CD8-positive, alpha-beta memory T cell (primary cell): ENCODE measurements at places on chromosomes 3 and 15. TPM values are rescaled to one million over a fixed set of nuclear protein-coding genes. Genes with fewer than 3 reads are reported as not detected.

Gene CCR9
- total RNA-seq, result 7.3 TPM

Gene PRSS50
- not detected for total RNA-seq

Gene C2CD4A
- total RNA-seq, result 0.13 TPM

Gene P2RY14
- total RNA-seq, result 0.84 TPM

Gene GHSR
- total RNA-seq, result not detected

Gene KNG1
- total RNA-seq, result not detected

Gene DALRD3
- total RNA-seq, result 31.7 TPM

Gene GABRR3
- total RNA-seq, result not detected

GRCh38 chr15:32099956-32100684, 69.8 kb downstream of the CHRNA7 start:
- H3K27me3 ChIP-seq, result peaks cover 1% of the 10 kb centered on the region
- H3K4me3 ChIP-seq, result no peak overlapping the region
- no peak overlapping the region for H3K27ac ChIP-seq
- no peaks in the 10 kb centered on the region for H3K4me1 ChIP-seq
- no peak for DNase-seq

DNA sequence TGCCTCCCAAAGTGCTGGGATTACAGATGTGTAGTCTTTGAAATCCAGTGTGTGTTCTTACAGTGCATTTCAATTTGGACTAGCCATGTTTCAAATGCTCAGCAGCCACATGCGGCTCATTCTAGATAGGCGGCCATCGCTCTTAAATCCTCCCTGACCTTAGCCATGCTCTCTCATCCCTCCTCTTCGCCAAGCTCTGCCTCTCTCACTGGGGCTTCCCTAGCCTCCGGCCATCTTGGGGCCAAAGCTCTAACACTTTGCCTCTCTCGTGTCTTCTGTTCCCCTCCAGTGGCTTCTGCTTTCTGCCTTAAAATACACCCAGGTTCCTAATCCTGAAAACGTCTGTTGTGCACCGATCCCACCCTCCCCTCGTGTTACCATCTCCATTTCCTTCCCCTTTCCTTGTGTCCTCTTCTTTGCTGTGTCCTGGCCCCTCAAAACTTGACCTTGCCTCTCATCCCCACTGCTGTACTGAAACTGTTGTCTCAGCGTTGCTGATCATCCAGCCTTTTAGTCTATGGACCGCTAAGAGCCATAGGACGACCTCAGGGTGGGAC, 1.4 kb upstream of the GHRL start:
- DNase-seq, result no peak
- no peaks in the 10 kb centered on the region for H3K27me3 ChIP-seq
- no peaks in the 10 kb centered on the region for H3K4me1 ChIP-seq
- no peak overlapping the region for H3K27ac ChIP-seq
- no peaks in the 10 kb centered on the region for H3K36me3 ChIP-seq

DNA sequence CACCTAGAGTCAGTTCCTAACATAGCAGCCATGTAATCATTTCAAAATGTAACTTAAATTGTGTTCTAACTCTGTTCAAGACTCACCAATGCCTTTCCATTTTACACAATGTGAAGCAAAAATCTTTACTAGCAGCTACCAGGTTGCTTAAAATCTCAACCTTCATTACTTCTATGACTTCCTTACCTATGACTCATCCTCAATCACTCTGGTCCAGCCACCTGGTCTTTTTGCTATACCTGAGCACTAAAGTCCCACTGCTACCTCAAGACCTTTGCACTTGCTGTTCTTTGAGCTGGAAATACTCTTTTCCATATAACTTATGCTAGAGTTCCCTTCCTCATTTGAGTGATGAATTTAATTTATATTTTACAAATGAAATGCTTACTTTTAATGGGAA, 993.2 kb downstream of the NTRK3 start:
- H3K4me1 ChIP-seq, result no peaks in the 10 kb centered on the region
- no peak overlapping the region for H3K4me3 ChIP-seq
- no peaks in the 10 kb centered on the region for H3K27me3 ChIP-seq
- no peak for DNase-seq

GRCh38 chr15:37813306-37813705, 121.1 kb upstream of the TMCO5A start:
- H3K36me3 ChIP-seq, result no peaks in the 10 kb centered on the region
- H3K27ac ChIP-seq, result no peak overlapping the region
- H3K4me3 ChIP-seq, result no peak overlapping the region
- no peaks in the 10 kb centered on the region for H3K4me1 ChIP-seq
- DNase-seq, result no peak
- no peaks in the 10 kb centered on the region for H3K27me3 ChIP-seq

GRCh38 chr3:177611752-177612334, 414.6 kb upstream of the TBL1XR1 start:
- no peaks in the 10 kb centered on the region for H3K27me3 ChIP-seq
- no peak overlapping the region for H3K4me3 ChIP-seq
- DNase-seq, result no peak
- peaks cover 6% of the 10 kb centered on the region for H3K4me1 ChIP-seq

DNA sequence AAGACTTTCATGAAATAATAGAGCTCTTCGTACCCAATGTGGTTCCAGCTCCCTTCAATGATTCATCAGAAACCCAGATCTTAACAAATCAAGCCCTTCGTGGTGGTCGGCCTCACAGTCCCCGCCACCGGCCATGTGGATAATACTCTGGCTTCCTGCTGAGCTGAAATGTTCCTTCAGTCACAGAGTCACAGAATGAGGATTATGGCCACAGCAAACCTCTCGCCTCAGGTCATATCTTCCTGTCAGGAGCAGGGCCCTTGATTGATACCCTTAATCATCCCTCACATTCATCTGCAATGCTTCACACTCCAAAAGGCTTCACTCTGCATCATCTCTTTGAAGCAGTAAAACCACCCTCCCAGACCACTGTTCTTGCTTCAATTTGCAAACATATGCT, 452.6 kb downstream of the OCA2 start:
- no peak overlapping the region for H3K4me3 ChIP-seq
- no peaks in the 10 kb centered on the region for H3K27me3 ChIP-seq
- H3K36me3 ChIP-seq, result no peaks in the 10 kb centered on the region
- H3K4me1 ChIP-seq, result no peaks in the 10 kb centered on the region
- no peak for DNase-seq

DNA sequence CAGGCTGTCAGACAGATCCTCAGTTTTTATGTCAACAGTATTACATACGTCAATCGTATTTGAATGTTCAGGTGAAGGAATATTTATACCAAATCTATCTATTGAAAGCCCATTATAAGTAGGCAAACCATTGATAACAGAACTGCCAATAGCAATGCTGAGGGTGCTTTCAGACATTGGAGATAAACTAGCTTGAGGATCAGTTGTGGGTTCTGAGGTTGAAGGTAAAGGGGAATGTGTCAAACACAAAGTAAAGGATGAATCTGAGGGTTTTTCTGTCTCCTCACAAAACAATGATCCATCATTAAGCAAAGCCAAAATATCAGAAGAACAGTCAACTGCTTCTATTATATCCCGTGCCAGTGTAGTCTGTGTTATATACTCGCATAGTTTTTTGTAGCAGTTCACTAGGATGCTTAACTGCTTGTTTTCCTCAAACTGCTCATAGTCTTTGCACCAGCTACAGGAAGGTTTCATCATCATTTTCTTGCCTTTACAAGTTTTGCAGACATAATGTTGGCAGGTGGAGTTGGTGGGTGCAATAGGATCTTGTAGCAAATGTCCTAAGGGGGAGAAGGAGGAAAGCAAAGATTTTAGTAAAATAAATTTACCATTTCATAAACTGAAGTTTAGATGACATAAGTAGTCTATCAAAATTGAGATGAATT, 43.8 kb downstream of the MSL2 start:
- H3K4me3 ChIP-seq, result no peak overlapping the region
- H3K27me3 ChIP-seq, result no peaks in the 10 kb centered on the region
- peaks cover 16% of the 10 kb centered on the region for H3K4me1 ChIP-seq
- no peak overlapping the region for H3K27ac ChIP-seq
- no peak for DNase-seq
- peaks cover 17% of the 10 kb centered on the region for H3K36me3 ChIP-seq

DNA sequence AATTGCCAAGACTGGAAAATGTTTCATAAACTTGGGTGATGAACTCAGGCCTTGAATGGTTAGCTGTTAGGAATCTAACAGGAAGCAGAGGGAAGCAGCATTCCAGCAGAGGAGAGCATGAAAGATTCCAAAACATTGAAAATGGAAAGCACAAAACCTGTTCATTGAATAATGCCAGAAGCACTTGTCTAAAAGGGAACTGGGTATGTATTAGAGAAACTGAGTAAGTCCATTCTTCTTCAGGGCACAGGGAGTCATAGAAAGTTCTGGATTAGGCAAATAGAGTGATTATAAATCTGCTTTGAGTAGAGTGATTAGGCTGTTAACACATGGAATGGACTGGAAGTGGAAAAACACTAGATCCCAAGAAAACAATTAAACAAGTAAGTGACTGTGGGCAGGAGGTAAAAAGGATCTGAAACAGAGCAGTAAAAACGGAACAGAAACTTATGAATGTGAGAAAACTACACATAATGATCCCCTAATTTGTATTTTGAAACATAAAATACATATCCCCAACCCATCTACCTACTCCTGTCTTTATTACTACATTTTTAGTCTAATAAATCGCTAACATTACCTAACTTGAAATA, 343.4 kb downstream of the TBC1D5 start:
- no peaks in the 10 kb centered on the region for H3K4me1 ChIP-seq
- no peak for DNase-seq
- no peaks in the 10 kb centered on the region for H3K27me3 ChIP-seq
- no peak overlapping the region for H3K27ac ChIP-seq
- no peak overlapping the region for H3K4me3 ChIP-seq
- H3K36me3 ChIP-seq, result peaks cover under 1% of the 10 kb centered on the region

DNA sequence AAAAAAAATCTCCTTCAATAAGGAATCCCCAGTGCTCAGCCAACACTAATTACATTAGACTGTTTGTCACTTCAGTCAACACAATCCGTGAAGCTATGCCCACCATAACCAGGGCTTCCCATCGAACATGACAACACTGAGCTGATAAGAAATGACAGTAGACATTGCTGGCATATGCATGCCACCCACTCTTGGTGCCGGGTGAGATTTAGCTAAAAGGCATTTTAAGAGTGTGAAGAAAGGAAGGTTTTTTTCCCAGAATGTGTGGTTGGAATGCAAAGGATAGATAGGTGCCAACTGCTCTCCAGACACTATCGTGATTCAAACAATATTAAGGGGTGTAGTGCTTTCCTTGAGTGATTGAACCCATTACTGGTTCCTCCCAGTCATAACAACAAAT, 344.0 kb upstream of the LMCD1 start:
- no peaks in the 10 kb centered on the region for H3K36me3 ChIP-seq
- no peaks in the 10 kb centered on the region for H3K27me3 ChIP-seq
- H3K27ac ChIP-seq, result no peak overlapping the region

DNA sequence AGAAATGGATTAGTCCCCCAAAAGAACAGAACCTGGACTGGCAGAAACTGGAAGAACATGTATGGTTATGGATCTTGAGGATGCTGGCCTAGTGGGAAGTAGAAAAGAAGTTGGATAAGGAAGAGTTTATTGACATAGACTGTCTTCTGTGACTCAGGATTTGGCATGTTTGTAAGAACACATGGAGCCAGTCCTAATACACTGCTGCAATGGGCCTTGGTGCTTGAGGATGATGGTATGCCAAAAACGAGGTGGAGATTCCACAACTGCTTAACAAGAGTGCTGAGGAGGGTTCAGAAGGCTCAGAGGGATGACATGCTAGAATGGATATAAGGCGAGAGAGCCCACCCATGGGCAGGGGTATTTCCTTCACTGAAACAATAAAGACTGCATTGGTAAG, 22.4 kb downstream of the LZTFL1 start:
- H3K4me3 ChIP-seq, result no peak overlapping the region
- H3K4me1 ChIP-seq, result no peaks in the 10 kb centered on the region
- H3K27me3 ChIP-seq, result no peaks in the 10 kb centered on the region
- no peak for DNase-seq
- no peak overlapping the region for H3K27ac ChIP-seq

DNA sequence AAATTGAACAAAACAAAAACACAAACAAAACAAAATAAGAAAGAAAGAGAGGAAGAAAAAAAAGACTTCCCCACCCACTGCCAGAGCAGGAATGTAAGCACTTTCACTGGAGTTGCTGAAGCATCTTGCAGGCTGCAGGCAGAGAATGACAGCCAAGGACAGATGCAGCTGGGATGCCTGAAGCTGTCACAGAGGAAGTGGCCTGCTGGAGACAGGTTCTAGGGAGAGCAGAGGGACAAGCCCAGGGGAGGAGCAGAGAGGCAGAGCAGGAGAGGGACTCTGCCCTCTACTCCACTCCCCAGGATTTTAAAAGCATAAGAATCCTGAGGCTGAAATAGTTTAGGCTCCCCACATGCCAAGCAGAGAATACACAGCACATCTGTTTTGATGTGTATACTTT, 326.2 kb downstream of the TUSC7 start:
- H3K27me3 ChIP-seq, result no peaks in the 10 kb centered on the region
- H3K27ac ChIP-seq, result no peak overlapping the region
- no peaks in the 10 kb centered on the region for H3K4me1 ChIP-seq
- DNase-seq, result no peak
- no peak overlapping the region for H3K4me3 ChIP-seq
- no peaks in the 10 kb centered on the region for H3K36me3 ChIP-seq

DNA sequence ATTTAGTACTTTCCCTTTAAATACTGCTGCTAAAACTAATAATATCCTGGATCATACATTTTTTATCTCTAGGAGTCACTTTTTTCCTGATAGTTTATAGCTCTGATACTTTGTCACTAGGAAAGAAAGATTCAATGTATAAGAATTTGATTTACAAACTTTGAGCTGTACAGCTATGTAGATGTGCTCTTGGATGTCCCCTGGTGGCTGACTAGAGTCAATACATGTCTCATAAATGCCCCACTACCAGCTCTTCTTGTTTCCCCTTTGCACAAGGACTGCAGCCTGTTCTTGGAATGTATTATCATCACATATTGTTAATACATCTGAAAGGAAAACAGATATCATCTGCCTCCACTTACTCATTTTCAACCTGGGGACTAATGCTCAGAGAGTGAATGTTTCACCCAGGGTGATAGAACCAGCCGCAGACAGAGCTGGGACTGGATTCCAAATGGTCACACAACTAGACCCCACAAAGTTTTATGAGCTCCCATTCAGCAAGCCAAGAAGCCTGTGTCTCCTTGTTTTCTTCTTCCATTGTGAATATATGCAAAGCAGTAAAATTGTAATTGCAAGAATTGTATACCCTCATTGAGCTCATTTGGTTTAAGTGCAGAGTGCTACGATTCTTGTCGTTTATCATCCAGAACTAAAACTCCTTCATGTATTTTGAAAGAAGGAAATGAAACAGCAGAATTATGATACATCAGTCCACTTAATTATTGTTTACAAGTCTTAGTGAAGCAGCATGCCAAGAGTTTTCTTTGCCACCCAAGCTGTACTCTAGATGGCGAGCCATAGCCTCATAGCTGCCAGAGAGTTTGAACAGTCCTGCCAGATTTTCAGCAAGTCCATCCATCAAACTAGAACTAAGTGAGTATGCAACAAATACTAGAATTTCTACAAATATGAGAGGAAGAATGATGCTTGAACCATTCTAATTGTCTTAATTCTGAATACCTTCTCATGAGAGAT, 261.6 kb upstream of the LMCD1 start:
- DNase-seq, result no peak
- no peak overlapping the region for H3K4me3 ChIP-seq
- H3K27me3 ChIP-seq, result no peaks in the 10 kb centered on the region
- no peak overlapping the region for H3K27ac ChIP-seq
- no peaks in the 10 kb centered on the region for H3K4me1 ChIP-seq
